Urinary bladder (tissue), 4 donors: ENCODE measurements at places on chromosomes 11 and 22. TPM values are rescaled to one million over a fixed set of nuclear protein-coding genes. Genes with fewer than 3 reads are reported as not detected.

The TSGA10IP gene
- not detected for total RNA-seq

The ESAM gene
- total RNA-seq, result 13.3 TPM

The TMEM135 gene
- 61.0 TPM for total RNA-seq

The DDI1 gene
- not detected for total RNA-seq

The SLN gene
- 28.1 TPM for total RNA-seq

The TMEM25 gene
- 14.1 TPM for total RNA-seq

The OR2D2 gene
- 0.53 TPM for total RNA-seq

The TAF10 gene
- total RNA-seq, result 12.4 TPM

The OR2AT4 gene
- 0.05 TPM for total RNA-seq

The IFITM10 gene
- total RNA-seq, result 1.0 TPM

The VPREB1 gene
- not detected for total RNA-seq

DNA sequence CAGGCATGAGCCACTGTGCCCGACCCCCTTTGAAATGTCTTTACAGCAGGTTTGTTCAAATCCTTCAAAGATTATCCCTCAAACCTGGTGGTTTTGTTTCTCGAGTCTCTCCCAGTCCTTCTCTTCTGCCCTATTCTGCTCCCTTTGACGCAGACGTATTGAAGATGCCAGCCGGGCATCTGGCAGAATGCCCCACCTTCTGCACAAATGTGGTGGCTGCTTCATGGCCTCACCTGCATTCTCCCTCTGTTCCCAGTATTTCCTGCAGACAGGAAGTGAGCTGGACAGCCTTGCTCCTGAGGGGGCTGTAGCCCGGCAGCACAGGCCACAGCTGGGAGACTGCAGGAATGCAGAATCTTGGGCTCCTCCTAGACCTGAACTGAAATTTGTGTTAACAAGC lies 4.8 kb upstream of the NAP1L4 start:
- no peak for DNase-seq

DNA sequence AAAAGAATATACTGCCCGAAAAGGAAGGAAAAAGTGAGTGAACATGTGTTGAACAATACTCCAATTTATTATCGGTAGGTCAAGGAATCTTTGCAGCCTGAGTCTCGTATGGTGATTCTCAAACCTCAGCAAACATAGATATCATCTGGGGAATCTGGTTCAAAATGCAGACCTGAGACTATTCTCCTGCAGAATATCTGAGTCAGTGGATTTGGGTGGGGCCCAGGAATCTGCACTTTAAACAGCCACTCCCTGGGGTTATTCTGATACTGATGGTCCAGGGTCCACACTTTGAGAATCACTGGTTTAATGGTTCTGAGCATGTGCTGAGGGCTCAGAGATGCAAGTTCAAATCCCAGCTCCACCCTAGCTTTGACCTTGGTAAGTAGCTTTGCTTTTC lies 53.6 kb upstream of the GRK3 start:
- DNase-seq, result no peak

DNA sequence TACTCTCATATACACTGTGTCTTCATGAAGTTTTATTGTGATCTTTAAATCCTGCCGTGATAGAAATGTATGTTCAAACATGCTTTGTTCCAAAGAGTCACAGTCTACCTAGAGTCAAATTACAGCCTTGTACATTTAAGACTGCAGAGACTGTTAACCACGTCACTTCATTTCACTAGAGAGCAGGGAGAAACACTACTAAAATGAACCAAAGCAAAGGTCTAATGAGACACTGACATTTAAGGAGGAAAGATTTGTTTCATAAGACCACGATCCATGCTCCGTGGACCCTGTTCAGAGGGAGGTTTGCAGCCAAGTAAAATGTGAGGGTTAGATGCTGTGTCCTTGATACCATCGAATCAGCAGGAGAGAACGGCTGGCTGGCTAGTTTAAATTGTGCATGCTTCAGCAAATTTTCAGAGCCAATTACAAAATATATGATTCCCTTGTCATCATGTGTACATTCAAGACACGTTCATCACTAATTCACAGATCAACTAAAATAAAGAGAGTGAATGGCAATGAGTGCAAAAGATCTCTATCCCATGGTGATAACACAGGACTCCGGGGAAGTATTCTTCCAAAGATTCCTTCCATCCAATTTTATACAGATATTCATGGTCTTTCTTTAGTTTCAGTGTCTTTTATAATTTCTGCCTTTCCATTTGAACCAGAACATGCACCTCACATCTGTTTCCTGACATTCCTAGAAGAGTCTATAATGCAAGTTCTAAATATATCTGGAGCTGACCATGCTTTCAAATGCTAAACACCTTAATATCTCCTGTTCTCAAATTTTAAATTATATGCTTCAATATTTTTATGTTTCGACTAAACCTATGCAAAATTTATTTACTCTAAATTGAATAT lies 960.9 kb upstream of the FAT3 start:
- DNase-seq, result peak; percentile 21

DNA sequence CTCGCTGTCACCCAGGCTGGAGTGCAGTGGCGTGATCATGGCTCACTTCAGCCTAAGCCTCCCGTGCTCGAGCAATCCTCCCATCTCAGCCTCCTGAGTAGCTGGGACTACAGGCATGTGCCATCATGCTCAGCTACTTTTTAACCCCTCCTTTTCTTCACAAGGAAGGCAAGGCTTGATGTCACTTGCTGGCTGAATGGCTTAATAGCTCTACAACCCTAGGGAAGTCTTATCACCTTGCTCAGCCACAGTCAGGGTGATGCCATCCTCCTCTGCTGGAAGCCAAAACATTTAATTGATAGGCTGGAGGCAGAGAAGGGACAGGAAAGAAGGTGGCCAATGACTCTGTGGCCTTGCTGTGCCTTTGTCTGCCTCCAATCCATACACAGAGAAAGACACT lies 131.9 kb downstream of the MED15 start:
- no peak for DNase-seq

DNA sequence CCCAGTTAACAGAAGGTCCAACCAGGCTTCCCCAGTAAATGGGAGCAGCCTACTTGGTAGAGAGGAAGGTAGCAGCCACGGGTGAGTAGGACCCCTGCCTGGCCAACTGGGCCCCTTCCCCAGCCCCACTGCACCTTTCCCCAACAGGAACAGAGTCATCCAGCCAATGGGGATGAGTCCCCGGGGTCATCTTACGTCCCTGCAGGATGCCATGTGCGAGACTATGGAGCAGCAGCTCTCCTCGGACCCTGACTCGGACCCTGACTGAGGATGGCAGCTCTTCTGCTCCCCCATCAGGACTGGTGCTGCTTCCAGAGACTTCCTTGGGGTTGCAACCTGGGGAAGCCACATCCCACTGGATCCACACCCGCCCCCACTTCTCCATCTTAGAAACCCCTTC lies 6.6 kb downstream of the RIC8A start:
- no peak for DNase-seq

DNA sequence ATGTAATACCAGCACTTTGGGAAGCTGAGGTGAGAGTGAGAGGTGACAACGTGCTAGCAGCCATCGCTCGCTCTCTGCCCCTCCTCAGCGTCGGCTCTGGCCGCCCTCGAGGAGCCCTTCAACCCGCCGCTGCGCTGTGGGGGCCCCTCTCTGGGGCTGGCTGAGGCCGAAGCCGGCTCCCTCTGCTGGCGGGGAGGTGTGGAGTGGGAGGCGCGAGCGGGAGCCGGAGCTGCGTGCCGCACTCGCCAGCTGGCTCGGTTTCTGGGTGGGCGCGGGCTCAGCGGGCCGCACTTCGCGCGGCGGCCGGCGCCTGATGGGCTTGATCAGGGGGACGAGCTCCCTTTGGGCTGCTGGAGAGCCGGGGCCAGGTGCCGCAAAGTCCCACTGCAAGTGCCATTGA lies 98.9 kb upstream of the UBASH3B start:
- no peak for DNase-seq

GRCh38 chr11:68816917-68817419 lies 24.7 kb downstream of the CPT1A start:
- no peak for DNase-seq

DNA sequence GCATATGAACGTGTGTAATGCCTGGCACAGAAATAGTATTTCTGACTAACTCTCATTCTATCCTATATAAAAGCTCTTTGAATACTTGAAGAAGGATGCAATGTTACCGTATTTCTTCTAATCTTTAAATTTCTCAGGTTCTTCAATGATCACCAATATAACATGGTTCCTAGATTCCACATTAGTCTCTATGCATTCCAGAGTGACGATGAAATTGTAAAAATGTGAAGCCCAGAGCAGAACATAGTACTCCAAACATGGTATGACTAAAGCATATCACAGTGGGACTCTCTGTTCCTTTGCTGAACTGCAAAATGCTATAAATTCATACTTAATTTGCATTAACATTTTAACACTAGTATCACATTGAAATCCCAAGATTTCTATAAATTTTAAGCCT lies 877.6 kb upstream of the CHORDC1 start:
- DNase-seq, result no peak

GRCh38 chr11:101705972-101706371 lies 122.2 kb upstream of the TRPC6 start:
- DNase-seq, result no peak

DNA sequence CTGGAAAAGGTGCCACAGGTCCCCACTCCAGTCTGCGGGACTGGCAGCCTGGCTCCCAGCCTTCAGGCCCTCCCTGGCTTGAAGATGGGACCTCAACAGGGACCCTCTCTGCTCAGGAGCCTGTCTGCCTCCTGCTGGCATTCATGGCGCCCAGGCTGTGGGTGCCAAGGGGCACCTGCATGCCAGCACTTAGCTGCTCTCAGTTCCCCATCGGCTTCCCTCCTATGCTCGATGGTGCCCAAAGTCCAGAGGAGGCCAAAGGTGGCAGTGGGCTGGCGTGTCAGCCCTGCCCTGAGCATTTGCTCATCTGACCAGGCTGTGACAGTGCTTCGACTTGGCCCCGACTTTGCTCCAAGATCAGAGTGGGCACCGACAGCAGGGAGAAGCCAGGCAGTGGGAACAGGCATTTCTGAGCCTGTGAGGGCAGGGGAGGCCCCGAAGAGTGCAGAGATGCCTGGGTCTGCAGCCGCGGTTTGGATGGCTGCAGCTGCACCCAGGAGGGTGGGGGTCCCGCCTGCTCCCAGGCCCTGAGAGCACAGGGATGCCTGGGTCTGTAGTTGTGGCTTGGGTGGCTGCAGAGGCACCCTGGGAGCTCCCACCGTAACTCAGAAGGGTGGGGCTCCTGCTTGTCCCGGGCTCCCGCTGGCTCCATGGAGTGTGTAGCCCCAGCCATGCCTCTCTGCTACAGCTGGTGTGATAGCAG lies 463.6 kb downstream of the TBC1D22A start:
- no peak for DNase-seq

DNA sequence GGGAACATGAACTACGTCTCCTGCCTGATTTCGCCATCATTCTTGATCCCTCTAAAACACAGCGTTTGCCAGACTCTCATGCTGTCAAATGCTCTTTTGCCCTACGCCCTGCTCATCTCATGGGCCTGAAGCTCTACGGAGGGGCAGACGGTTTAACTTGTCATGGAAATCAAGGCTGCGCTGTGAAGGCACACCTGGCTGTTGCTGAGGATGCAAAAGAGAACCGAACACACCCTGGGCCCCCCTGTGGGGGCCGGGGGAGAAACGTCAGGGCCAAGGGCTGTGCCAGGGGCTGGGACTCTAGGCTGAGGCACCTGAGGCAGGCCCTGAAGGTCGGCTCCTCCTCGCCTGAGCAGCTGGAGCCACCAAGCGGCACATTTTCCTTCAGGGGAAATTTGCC lies 957.2 kb downstream of the BRD1 start:
- DNase-seq, result no peak

GRCh38 chr11:7688238-7688826 lies 15.0 kb upstream of the CYB5R2 start:
- no peak for DNase-seq

- no peak for DNase-seq
Observed at GRCh38 chr22:44354288-44354687, 41.5 kb upstream of the SHISAL1 start.

DNA sequence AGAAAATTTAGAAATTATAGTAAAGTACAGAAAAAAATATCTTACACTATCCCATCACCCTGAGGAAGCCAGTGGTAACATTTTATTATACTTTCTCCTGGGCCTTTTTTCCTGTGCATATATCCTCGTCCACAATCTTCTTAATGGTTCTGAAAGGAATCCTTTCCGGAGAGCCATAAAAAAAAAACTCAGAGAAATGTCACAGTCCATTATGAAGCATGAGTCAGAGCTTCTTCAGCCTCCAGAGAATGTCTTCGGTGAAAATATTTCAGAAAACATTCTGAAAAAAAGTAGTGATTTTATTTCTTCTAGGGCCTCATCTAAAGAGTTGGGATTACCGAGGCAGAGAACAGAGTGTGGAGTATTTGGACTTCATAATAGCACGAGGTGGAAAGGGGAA lies 163.4 kb downstream of the INSC start:
- DNase-seq, result no peak

GRCh38 chr22:17242641-17243040 lies 23.4 kb upstream of the ADA2 start:
- DNase-seq, result no peak

DNA sequence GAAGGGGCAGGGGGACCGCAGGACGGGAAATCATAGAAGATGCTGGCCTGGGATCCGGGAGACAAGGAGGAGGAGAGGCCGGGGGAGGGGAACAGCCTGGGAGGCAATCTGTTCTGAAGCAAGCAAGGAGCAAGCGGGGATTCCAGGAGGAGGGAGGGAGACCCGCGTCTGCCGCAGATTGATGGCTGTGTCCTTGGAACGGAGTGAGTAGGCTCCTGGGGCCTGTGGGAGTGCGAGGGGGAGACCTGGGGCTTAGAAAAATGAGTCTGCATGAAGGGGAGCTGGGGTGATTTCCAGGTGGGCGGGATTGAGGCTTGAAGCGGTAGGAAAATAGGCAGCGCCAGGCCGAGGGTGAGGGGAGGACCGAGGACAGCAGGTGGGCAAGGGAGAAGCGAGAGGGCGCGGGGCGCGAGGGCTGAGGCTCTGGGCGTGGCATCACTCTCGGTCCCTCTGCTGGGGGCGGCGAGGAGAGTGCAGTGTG lies 1.6 kb upstream of the LRRC55 start:
- DNase-seq, result no peak

DNA sequence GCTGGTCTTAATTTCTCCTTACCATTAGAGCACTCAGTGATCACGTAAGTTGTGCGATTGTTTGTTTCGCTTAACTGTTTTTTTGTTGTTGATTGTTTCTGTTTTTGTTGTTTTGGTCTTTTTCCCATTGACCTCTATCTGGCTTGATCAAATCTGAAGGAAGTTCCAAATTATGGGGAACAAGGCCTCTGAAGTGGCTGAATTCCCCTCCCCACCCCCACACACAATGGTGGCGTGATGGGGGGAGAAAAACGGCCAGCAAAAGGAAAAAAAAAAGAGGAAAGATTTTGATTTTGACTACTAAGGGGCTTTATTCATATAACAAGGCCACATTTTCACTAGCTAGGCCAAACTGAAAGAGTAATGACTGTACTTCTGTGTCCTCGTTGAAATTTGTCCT lies 53.6 kb downstream of the OSBPL5 start:
- no peak for DNase-seq

- no peak for DNase-seq
Observed at GRCh38 chr11:83174008-83174407, 17.1 kb downstream of the PCF11 start.

GRCh38 chr11:11525283-11525682 lies 96.5 kb downstream of the GALNT18 start:
- DNase-seq, result no peak

- DNase-seq, result no peak
Observed at GRCh38 chr11:69449320-69450063, 32.0 kb upstream of the LINC01488 start.

GRCh38 chr11:68659158-68659921 lies 25.0 kb upstream of the GAL start:
- peak; percentile 83 for DNase-seq

- no peak for DNase-seq
Observed at GRCh38 chr11:119758291-119758690, 29.3 kb upstream of the NECTIN1 start.
